ENCODE measurements at places on chromosomes 2 and 18.

- no peak for DNase-seq
Observed at GRCh38 chr2:187985923-187986322, 305.8 kb upstream of the GULP1 start.

GRCh38 chr2:26668041-26668440 lies 24.5 kb upstream of the KCNK3 start:
- no peak for DNase-seq

GRCh38 chr2:29751390-29751789 lies 170.0 kb downstream of the ALK start:
- DNase-seq, result no peak

DNA sequence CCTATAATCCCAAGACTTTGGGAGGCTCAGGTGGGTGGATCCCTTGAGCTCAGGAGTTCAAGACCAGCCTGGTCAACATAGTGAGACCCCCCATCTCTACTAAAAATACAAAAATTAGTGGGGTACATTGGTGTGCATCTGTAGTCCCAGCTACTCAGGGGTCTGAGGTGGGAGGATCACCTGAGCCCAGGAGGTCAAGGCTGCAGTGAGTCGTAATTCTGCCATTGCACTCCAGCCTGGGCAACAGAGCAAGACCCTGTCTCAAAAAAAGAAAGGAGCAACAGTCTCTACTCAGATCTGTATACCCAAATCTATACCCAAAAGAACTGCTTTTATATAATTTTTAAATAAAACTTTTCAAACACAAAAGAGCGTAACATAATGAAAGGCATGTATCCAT lies 5.5 kb upstream of the HSBP1L1 start:
- no peak for DNase-seq

DNA sequence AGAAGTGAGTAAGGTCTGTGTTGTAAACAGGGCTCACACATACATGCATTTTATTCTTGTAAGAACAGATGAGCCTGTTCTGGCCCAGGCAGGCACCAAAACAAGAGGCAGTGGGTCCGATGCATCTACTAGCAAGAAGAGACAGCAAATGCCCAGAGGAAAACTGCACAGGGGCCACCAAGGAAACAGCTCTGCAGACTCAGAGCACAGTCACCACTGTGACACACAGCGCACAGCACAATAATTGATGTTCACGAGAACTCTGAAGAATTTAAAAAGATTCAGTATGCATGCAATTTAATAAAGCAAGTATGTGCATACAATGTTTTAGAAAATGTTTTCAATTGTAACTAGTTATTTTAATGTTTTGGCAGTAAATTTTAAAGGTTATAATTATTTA lies 24.8 kb downstream of the LONRF2 start:
- DNase-seq, result no peak

DNA sequence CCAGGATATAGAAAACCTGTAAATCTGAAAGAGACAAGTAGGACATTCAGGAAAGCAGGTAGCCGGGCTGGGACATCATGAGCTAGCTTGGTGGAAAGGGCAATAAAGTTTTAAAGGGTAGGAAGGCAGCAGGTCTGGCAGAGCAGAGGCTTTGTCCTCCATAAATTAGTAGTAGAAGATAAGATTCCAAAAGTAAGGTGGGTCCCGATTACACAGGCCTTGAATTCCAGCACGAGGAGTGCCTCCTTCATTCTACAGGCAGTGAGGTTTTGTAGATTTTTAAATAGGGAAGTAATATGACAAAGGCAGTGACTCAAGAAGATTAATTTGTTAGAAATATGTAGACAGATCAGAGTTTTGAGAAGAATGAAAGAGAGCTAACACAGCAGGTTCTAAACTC lies 160.7 kb downstream of the DTNB start:
- no peak for DNase-seq

DNA sequence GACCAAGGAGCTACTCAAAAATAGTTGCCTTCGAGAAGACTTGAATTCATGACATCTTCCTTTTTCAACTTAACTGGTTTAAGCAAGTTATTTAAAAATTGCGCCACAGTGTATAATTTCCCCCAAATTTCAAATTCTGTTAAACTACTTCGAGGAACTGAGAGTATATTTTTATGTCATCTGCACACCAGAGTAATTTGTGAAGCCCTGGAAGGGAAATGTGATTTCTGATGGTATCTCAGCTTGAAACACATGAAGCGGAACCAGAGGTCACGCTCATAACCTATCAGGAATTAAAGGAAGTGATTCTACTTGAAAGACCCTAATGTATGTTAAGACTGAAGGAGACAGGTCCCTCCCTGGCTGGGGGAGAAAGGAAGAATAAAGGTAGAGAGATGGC lies 33.9 kb upstream of the DARS1 start:
- DNase-seq, result no peak

GRCh38 chr18:64668461-64668962 lies 519.6 kb upstream of the LINC00305 start:
- DNase-seq, result no peak

DNA sequence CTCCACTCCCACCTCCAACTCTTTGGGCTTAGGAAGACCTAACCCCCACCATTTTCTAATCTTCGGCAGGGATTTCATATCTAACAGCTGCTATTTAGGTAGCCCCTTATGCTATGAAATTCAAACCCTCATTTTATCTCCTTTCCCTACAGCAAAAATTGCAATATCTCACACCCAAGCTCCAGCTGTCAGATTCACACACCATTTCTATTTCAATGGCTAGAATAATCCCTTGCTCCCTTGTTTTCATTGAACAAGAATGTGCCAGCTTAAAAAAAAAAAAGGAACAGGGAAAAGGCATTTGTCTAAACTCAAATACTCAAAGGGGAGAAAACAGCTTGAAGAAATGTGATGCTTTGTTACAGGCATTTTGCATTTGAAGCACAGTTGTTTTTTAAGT lies 850.6 kb upstream of the ACVR2A start:
- no peak for DNase-seq

DNA sequence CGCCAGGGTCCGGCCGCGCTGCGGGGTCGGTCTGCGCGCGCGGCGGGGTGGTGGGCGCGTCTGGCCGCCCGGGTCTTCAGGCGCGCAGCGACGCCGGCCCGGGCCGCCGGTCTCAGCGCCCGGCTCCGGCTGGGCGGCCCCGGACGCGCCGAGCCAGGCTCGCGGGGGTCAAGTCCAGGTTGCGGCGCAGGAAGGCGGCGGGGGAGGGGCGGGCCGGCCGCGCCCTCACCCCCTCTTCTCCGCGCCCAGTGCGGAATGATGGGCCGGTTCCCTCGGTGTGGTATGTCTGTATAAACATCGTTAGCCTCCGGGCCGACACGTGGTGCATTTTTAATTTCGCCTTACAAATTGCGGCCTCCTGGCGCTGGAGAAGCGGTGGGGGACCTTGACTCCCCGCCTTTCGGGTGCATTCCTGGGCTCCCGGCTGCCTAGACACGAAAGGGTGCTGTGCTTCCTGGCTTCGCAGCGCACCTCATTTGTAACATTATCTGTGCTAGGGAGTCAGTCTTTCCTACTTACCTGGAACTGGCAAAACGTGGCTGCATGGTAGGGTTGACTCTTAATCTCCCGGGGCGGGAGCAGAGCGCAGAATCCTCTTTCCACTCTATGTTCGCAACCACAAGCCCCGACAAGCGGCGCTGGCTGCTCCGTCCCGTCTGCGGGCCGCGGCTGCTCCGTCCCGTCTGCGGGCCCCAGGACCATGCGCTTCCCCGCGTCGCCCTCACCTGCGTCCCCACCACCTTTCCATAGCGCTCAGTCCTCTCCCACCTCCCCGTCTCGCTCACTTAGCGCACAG lies 69.0 kb downstream of the CTAGE1 start:
- no peak for DNase-seq

GRCh38 chr2:18238209-18238608 lies 322.2 kb downstream of the RDH14 start:
- DNase-seq, result no peak

All from NCI-H187 (cell line).